ENCODE measurements at places on chromosomes 6 and 20.

DNA sequence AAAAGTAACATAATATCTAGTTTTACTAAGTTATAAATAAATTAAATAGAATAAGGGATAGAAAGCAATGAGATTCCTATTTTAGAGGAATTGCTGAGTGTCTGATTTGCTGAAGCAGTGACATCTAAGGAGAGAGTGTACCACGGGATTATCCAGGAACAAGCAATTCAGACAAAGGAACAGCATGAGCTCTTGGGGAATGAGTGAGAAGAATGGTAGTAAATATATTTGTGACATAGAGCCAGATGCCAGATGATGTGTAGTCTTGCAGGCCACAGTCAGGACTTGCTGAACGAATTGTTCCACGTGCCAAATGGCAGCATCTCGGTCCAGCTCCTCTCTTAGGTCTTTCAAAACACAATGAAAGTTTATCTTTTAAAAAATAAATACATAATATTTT, 339.2 kb downstream of the TENT5A start:
- H3K4me1 ChIP-seq = no peaks in the 10 kb centered on the region
- DNase-seq = no peak
- H3K27ac ChIP-seq = no peak overlapping the region

DNA sequence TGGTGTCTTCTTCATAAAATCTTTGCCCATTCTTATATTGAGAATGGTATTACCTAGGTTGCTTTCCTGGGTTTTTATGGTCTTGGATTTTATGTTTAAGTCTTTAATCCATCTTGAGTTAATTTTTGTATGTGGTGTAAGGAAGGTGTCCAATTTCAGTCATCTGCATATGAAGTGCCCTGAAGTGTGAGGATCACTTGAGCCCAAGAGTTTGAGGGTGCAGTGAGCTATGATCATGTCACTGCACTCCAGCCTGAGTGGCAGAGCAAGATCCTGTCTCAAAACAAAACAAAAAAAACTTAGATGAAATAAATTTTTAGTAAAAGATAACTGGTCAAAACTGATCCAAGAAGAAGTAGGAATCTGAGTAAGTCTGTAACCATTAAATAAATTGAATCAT, 215.4 kb downstream of the TBC1D7 start:
- DNase-seq = no peak
- no peaks in the 10 kb centered on the region for H3K4me1 ChIP-seq
- H3K27ac ChIP-seq = no peak overlapping the region

DNA sequence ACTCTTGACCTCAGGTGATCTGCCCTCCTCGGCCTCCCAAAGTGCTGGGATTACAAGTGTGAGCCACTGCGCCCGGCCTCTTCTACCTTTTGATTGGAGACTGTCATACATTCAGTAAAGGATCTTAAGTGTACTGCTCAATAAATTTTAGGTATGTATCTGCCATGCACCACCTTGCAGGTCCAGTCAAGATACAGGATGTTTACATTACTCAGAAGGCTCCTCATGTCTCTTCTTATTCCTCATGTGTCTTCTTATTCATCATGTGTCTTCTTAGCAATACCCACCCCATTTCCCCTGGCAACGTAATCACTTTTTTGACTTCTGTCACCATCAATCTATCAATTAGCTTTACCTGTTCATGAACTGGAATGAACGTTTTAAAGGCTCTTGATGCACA, 7.9 kb downstream of the MEA1 start:
- DNase-seq = no peak
- no peaks in the 10 kb centered on the region for H3K36me3 ChIP-seq
- H3K27me3 ChIP-seq = no peaks in the 10 kb centered on the region
- no peaks in the 10 kb centered on the region for H3K4me1 ChIP-seq
- H3K4me3 ChIP-seq = no peak overlapping the region

GRCh38 chr20:21240394-21240793, 62.7 kb upstream of the XRN2 start:
- H3K27ac ChIP-seq = no peak overlapping the region
- no peak for DNase-seq
- H3K4me1 ChIP-seq = no peaks in the 10 kb centered on the region
- H3K4me3 ChIP-seq = no peak overlapping the region

DNA sequence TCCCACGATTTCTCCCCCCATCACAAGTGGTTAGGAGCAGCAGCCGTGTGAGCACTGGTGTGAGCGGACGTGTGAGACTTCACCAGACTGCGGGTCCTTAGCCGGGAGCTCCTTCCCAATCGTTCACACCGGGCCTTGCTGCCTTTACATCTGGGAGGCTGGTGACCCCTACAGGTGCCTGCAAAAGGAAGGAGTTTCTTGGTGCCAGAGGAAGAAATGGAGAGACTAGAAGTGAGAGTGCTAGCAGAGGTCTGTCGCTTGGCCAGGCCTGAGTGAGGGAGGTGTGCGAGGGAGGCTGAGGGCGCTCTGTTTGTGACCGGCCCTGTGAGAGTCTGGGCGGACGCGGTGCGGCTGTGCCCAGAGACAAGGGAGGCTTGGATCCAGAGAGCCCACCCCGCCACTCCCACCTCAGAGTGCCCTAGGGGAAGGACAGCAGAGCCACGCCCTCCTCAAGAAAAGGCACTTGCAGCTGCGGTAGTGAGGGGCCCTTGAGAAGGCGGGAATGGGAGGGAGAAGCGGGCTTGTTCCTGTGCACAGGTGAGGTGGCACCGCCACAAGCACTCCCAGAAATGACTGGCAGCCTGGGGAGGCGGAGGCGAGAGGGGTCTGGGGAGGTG, 10.0 kb upstream of the ARMC2 start:
- H3K27me3 ChIP-seq = no peaks in the 10 kb centered on the region
- no peak overlapping the region for H3K4me3 ChIP-seq
- H3K36me3 ChIP-seq = no peaks in the 10 kb centered on the region
- no peak for DNase-seq
- no peak overlapping the region for H3K27ac ChIP-seq

- H3K4me1 ChIP-seq = no peaks in the 10 kb centered on the region
- H3K4me3 ChIP-seq = no peak overlapping the region
- no peaks in the 10 kb centered on the region for H3K36me3 ChIP-seq
- H3K27ac ChIP-seq = no peak overlapping the region
- no peak for DNase-seq
These were observed 229.3 kb downstream of the FARS2 start for GRCh38 chr6:5490501-5491069.

DNA sequence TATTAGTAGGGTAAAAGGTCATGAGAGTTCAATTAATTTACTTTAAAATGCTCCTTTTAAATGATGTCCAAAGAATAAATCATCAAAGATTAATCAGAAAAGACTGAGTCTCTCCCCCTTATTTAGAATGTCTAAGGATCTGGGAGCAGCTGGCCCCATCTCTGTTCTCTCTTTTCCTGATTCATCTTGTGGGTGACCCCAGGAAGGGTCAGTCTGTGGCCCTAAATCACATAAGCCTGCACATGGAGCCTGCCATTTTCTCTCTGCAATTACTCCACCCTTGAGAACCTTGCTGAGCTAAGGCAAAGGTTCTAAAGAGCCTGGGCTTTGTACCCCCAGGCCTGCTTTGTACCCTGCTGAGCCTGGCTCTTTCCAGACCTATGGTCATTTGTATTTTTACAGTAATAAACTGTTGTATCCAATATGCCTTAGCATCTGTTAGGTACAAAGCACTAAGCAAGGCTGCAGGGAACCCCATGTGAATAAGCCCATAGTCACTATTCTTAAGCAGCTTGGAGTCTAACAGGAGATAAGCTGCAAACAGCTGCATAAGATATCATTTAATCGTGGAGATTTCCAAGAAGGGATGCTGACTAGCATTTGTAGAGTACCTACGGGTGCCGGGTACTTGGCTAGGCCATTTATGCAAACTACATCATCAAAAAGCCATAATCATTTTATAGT, 431.0 kb upstream of the MARCKS start:
- no peaks in the 10 kb centered on the region for H3K27me3 ChIP-seq
- no peak overlapping the region for H3K27ac ChIP-seq
- H3K36me3 ChIP-seq = no peaks in the 10 kb centered on the region
- no peaks in the 10 kb centered on the region for H3K4me1 ChIP-seq

- no peak overlapping the region for H3K4me3 ChIP-seq
- H3K27me3 ChIP-seq = no peaks in the 10 kb centered on the region
- H3K4me1 ChIP-seq = no peaks in the 10 kb centered on the region
- no peak for DNase-seq
- H3K27ac ChIP-seq = no peak overlapping the region
- H3K36me3 ChIP-seq = no peaks in the 10 kb centered on the region
These were observed 83.4 kb upstream of the XRN2 start for GRCh38 chr20:21219686-21220085.

- H3K27ac ChIP-seq = no peak overlapping the region
- H3K36me3 ChIP-seq = no peaks in the 10 kb centered on the region
- H3K27me3 ChIP-seq = no peaks in the 10 kb centered on the region
- H3K4me1 ChIP-seq = no peaks in the 10 kb centered on the region
- no peak for DNase-seq
- no peak overlapping the region for H3K4me3 ChIP-seq
These were observed 103.1 kb downstream of the QRSL1 start for GRCh38 chr6:106732376-106732940.

GRCh38 chr6:46312654-46313053, 141.9 kb upstream of the ENPP5 start:
- no peak for DNase-seq
- no peak overlapping the region for H3K27ac ChIP-seq
- H3K4me1 ChIP-seq = no peaks in the 10 kb centered on the region
- H3K4me3 ChIP-seq = no peak overlapping the region
- H3K36me3 ChIP-seq = no peaks in the 10 kb centered on the region
- no peaks in the 10 kb centered on the region for H3K27me3 ChIP-seq

DNA sequence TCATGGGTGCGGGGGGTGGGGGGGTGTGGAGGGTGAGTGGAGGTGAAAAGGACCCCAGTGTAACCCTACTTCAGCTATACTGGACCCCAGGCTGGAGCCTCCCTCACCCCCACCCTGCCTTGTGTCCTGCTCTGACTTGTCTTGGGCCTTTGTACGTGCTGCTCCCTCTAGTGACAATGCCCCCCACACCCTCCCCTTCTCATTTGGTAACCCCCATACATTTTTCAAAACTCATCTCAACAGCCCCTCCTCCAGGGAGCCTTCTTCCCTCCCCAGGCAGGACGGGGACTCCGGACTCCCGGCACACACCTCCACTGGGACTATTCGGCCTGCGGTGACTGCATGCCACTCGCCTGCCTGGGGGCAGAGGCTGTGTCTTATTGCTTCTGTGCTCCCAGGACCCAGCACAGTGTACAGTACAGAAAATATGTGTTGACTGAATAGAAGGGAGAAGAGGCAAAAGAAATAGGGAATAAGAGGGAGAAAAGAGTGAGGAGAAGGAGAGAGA, 108.2 kb downstream of the VEGFA start:
- H3K4me1 ChIP-seq = no peaks in the 10 kb centered on the region
- H3K27me3 ChIP-seq = no peaks in the 10 kb centered on the region
- H3K36me3 ChIP-seq = no peaks in the 10 kb centered on the region
- no peak for DNase-seq
- H3K27ac ChIP-seq = no peak overlapping the region

DNA sequence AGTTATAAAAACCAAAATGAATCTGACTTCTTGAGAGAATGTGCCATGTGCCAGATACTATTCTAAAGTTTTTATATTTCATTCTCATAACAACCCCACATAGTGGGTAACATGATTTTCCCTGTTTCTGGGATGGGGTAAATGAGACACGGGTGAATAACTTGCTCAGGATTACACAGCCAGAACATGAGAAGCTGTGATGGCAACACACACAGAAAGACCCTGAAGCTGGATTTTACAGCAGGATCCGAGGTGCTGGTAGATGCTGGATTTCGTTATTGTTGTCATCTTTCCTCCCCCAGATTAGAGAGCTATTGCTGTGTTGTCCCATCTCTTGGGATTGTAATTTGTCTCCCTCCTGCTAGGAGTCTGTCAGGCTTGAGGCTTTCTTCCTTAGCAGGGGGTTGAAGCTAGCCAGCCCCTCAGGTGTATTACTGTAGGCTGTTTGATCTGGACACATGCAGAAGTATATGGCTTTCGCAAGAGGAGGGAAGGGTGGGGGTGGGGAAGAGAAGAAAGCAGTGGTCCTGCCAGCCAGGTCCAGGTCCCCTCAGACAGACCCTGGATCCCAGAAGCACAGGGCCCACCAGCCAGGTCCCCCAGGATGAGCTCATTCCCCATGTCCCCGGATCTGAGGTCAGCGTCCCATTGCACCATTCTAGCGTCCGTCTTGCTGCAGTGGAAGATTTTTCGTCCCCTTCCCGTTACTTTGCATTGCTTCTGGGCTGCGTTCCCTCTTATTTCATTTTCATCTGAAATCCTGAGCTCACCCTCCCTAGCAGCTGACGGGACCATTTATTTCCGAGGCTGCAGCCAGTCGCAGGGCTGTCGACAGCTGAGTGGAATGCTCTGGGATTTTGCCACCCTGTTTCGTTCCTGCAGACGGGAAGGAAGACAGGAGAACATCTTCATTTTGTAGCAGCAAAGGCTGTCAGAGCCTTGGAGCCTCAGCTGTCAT, 7.3 kb upstream of the KCNG1 start:
- H3K4me3 ChIP-seq = no peak overlapping the region
- no peak for DNase-seq
- no peaks in the 10 kb centered on the region for H3K4me1 ChIP-seq
- H3K36me3 ChIP-seq = no peaks in the 10 kb centered on the region
- H3K27me3 ChIP-seq = peaks cover 6% of the 10 kb centered on the region

DNA sequence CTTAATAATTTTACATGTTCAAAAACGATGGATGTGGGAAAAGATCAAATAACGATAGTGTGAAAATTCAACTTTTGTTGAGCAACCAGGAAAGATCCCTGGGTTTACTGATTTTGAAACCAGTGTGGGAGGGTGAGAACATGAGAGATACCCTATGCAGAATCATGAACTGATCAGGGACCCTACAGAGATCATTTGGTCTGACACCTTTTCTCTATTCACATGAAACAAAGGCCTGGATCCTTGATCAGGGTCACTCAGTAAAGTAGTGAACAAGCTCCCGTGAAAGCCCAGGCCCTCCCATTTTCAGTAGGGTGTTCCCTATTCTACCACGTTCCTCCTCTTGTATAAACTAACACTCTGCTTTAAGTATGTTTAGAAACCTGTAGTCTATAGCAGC, 60.5 kb upstream of the DUSP22 start:
- H3K27me3 ChIP-seq = no peaks in the 10 kb centered on the region
- H3K27ac ChIP-seq = no peak overlapping the region
- no peaks in the 10 kb centered on the region for H3K4me1 ChIP-seq
- no peaks in the 10 kb centered on the region for H3K36me3 ChIP-seq

GRCh38 chr6:102333736-102334135, 940.2 kb downstream of the GRIK2 start:
- no peak overlapping the region for H3K27ac ChIP-seq
- H3K27me3 ChIP-seq = no peaks in the 10 kb centered on the region
- no peak overlapping the region for H3K4me3 ChIP-seq
- no peak for DNase-seq
- no peaks in the 10 kb centered on the region for H3K4me1 ChIP-seq

DNA sequence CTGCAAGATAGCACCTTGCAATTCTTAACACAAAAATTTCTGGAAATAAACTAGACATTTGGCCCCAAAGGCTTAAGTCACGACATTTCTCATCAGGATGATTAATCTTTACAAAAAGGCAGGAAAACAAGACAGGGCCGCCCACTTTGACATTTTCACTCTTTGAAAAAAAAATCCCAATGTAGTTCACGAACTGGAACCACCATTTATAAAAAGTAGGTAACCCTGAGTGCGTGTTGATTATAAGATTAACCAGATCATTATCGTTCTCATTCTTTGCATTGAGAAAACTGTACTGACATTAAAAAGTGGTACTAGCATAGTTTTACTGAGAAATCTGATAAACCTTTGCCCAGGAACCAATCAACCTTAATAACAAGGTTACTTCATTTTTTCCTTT, 108.8 kb downstream of the HUS1B start:
- no peaks in the 10 kb centered on the region for H3K4me1 ChIP-seq
- no peaks in the 10 kb centered on the region for H3K27me3 ChIP-seq
- no peak overlapping the region for H3K4me3 ChIP-seq
- DNase-seq = no peak

- no peaks in the 10 kb centered on the region for H3K27me3 ChIP-seq
- no peak for DNase-seq
- H3K27ac ChIP-seq = no peak overlapping the region
- H3K4me3 ChIP-seq = no peak overlapping the region
These were observed 192.6 kb upstream of the SALL4 start for GRCh38 chr20:51994751-51995417.
